Liver (tissue), 10 donors: ENCODE measurements at places on chromosomes 6 and 20. TPM values are rescaled to one million over a fixed set of nuclear protein-coding genes. Genes with fewer than 3 reads are reported as not detected.

- H3K27ac ChIP-seq: no peak overlapping the region
- no peaks in the 10 kb centered on the region for H3K27me3 ChIP-seq
- no peak for DNase-seq
- no peaks in the 10 kb centered on the region for H3K4me1 ChIP-seq
- no peak overlapping the region for H3K4me3 ChIP-seq
These were observed 69.5 kb upstream of the SULF2 start for GRCh38 chr20:47854687-47855212.

DNA sequence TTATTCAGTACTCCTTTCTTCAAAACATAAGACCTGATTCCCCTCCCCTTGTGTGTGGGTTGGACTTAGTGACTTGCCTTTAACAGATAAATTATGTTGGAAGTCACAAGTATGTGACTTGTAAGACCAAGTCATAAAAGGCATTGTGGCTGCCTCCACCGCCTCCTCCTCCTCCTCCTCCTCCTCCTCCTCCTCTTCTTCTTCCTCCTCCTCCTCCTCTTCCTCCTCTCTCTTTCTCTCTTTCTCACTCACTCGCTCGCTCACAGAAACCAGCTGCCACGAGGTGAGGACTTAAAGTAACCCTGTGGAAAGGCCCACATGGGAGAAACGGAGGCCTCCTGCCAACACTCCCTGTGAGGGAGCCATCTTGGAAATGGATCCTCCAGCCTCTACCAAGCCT, 64.0 kb downstream of the NCR2 start:
- no peaks in the 10 kb centered on the region for H3K36me3 ChIP-seq
- DNase-seq: no peak
- no peak overlapping the region for H3K4me3 ChIP-seq

GRCh38 chr6:110490110-110490509, 13.7 kb upstream of the SLC22A16 start:
- no peak overlapping the region for H3K4me3 ChIP-seq
- H3K27ac ChIP-seq: no peak overlapping the region
- H3K27me3 ChIP-seq: no peaks in the 10 kb centered on the region
- H3K4me1 ChIP-seq: no peaks in the 10 kb centered on the region
- no peak for DNase-seq

- H3K27me3 ChIP-seq: no peaks in the 10 kb centered on the region
- H3K4me1 ChIP-seq: no peaks in the 10 kb centered on the region
- H3K36me3 ChIP-seq: no peaks in the 10 kb centered on the region
- no peak overlapping the region for H3K27ac ChIP-seq
- no peak for DNase-seq
These were observed 45.4 kb upstream of the ECI2 start for GRCh38 chr6:4180652-4181255.

The PROKR2 gene
- total RNA-seq: not detected

The SIRT5 gene
- total RNA-seq: 9.6 TPM

The ZSCAN31 gene
- 10.2 TPM for total RNA-seq
